Cardiac fibroblast (primary cell): ENCODE measurements at places on chromosomes 3 and 15.

- DNase-seq, result no peak
These were observed 27.6 kb downstream of the CHST14 start for GRCh38 chr15:40498418-40498817.

DNA sequence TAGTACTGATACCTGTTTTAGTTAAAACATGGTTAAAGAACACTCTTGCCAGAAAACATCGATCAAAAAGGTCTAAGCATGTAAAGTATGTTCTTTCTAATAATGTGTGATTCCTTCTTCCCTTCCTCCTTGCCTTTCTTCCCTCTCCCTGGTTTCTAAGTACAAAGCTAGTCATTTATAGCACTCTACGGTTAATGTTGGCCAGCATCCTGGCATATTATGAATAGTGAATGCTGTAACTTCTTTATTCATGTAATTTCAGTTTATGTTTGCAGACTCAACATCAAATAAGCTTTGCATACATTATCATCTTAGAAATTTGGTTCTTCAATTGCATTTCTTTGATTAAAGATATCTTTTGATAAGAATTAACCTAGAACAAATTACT, 27.1 kb downstream of the P2RY12 start:
- no peak for DNase-seq

GRCh38 chr3:172931746-172932285, 181.3 kb downstream of the ECT2 start:
- DNase-seq, result no peak

DNA sequence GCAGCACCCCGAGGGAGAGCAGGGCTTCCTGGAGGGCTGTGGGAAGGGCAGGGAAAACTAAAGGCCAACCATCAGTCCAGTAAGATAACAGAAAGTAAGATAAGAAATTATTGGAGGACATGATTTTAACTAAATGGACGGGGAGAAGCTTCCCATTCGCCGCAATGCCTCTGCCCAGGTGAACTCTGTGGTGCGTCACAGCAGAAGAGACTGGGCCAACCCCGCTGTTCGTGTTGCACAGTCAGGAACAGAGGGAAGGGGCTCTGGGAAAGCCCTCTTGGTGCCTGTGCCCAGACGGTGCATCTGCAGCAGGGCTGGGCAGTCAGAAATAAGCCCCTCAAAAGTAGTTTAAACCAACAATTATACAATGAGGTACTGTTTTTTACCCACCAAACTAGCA, 284.1 kb downstream of the OCA2 start:
- no peak for DNase-seq

- peak; percentile 32 for DNase-seq
These were observed 123.5 kb downstream of the RPLP1 start for GRCh38 chr15:69576035-69576526.
